ENCODE measurements at places on chromosomes 7 and 10.

DNA sequence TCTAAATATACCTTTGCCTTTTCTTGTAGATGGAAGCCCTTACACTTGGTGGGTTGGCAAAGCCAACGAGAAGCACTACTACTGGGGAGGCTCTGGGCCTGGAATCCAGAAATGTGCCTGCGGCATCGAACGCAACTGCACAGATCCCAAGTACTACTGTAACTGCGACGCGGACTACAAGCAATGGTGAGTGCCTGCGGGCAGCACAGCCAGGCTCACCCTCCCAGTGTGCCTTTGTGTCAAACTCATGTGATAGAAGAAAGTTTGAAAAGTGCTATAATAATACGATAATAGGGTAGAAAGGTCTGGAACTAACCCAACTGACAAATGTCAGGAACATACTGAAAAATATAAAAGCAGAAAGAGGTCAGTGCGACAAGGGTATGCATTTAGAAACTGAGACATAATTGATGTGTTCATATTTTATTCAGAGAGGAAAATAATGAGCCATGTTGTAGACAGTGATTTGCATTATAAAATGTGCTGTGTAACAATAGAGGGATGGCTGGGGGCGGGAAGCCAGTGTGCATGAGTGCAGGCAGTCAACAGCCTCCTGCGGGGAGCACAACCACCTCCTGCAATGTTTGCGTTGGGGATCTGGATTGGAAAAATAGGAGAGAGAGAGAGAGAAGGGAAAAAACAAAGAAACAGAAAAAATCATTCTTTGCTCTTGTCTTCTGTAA is 686.9 kb upstream of the C7orf33 start:
- DNase-seq: no peak

DNA sequence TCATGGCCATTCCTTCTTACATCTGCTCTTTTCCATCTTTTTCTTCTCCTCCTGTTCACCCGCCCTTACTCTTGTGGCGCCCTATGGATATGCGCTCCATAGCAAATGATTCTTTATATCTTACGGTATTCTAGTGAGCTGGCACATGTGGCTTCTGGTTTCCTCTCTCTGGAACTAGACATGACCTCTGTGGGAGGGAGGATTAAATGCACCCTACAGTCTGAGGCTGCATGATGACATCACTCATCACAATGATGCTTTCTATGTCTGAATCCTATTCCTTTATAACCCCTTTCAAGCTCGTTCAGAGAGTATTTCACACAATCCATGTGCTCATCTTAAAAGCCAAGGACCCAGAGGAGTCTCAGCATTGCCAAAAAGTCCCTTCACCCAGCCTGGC is 153.3 kb downstream of the EGFR start:
- no peak for DNase-seq

DNA sequence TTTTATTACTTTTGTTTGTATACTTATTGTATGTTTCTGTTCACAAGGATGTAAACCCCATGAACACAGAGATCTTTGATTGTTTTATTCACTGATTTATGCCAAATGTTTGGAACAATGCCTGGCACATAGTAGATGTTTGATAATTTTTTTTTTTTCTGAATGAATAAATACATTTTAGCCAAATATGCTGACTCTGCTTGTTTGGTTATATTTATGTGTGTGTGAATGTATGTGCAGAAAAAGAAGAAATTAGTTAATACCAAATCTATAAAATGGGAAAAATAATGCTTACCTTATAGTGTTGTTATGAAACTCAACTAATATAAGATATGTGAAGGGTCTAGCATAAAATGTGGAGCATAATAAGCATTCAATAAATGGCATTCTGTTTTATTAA is 203.9 kb downstream of the MDFIC start:
- no peak for DNase-seq

DNA sequence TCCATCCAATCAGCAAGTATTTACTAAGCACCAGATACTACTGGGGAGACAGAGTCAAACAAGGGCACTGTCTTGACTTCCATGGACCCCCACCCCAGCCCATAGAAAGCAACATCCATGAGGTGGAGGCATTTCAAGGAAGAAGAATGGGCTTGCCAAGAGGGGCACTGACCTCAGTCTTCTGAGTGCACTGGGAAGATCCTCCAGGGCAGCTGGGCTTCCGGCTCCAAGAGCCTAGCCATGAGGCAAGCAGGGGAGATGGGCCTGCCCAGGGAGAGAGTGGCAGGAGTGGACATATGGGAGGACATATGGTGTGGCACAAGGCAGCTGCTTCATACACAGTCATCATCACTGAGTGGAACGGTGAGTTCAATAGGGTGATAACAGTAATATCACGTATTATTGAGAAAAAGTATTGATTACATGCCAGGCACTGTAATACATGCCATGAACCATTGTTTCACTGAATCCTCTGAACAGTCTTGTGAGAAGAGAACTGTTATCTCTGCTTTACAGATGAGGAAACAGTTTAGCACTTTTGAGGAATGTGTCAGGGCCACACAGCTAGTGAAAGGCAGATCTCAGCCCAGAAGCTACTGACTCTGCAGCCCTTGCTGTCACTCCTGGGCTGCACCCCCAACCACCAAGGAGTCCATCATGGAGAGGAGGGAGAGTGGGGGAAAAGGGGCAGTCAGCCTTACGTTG is 331.7 kb upstream of the ZMIZ1 start:
- no peak for DNase-seq

DNA sequence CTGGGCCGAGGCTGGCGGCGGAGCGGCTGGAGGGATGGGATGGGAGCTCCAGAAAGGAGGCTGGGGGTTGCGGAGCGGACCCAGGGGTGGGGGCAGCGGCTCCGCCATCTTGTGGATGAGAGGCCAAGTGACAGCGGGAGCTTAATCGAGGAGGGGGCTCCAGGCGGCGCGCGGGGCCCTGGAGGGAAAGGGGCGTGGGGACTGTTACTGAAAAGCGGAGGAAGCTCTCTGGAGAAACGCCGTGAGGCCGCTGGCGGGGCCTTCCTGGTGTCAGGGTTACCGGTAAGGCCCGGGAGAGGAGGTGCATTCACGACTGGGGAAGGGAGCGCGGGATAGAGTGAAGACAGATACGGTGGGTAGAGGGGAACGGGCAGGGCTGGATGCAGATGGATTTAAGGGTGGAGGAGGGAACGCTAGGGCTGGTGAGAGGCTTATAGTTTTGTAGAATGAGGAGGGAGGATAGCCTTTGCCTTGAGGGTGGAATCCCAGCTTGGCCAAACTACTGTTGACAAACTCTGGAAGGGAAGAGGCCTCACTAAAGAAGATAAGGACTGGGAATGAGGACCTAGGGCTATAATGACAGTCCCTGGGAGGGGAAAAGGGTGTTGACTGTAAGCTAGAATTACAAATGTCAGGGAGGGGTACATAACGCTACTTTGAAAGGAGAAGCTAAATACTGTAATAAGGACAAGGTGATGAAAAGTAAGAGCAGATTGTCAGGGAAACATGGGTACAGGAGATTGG is 535 bp downstream of the BTRC start:
- DNase-seq: peak; percentile 74

GRCh38 chr10:73850863-73851461 is 23.4 kb downstream of the CAMK2G start:
- DNase-seq: no peak

GRCh38 chr10:52212062-52212461 is 102.0 kb upstream of the DKK1 start:
- no peak for DNase-seq

DNA sequence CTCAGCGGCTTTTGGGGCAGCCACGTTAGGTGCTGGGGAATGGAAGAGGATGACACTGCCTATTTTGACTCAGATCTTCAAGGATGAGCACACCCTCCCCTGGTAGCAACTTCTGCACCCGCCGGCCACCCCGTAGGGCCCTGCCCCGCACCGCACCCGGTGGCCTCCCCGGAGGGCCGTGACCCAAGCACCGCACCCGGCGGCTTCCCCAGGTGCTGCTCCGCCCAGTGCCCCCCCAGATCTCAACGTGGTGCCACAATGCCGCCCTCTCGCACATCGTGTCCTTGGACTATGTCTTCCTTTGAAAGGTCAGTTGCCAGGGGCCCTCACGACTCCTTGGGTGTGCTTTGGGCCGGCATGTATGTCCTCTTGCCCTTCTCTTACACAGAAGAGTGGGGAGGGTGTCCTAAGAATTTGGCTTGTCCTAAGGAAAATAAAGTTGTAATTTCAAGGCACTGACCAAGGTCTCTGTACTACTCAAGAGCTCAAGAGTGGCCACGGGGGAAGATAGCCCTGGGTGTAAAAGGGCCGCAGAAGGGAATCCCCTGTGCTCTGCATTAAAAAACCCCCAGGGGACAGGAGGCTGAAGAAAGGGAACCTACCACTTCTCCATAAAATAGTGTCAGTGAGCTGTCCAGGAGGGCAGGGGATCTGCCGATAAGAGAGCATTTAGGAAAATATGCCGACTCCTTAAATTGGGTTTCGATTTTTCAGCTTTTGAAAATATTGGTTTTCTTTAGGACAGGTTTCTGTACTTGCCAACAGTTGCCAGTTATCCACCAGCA is 1.6 kb upstream of the LANCL2 start:
- no peak for DNase-seq

GRCh38 chr7:98294326-98294725 is 12.8 kb downstream of the BRI3 start:
- DNase-seq: no peak

DNA sequence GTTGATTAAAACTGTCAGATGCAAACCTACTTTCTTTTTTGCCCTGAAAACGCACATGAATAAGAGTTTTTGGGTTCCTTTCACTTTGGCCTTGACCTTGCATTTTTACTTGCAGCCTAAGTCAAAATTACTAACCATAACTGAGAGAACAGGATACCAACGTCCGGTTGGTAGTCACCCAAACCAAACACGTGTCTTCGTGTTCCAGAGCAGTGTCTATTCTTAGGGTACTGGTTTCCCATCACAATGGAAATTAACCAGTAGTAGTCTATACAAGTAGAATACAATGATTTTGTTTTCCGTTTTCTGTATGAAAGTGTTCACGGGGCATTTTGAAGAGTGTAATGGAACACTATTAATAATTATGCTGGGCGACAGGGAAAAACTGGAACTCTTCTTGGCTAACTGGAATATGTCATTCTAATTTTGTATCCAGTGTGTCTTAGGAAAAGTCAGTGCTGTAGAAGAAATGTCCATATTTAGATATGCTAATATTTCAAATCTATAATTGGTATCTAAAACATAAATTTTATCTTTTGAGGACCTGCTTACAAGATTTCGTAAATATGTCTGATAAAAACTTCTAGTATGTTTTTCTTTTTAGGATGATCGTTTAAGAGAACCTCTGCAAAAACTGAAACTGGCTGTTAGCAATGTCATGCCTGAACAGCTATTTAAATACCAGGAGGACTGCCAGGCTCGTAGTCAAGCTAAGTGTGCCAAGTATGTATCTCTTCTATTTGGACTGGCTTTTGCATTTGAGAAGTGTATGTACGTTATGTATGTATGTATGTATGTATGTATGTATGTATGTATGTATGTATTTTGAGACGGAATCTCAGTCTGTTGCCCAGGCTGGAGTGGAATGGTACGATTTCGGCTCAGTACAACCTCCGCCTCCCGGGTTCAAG is 40.9 kb downstream of the UBN2 start:
- no peak for DNase-seq

DNA sequence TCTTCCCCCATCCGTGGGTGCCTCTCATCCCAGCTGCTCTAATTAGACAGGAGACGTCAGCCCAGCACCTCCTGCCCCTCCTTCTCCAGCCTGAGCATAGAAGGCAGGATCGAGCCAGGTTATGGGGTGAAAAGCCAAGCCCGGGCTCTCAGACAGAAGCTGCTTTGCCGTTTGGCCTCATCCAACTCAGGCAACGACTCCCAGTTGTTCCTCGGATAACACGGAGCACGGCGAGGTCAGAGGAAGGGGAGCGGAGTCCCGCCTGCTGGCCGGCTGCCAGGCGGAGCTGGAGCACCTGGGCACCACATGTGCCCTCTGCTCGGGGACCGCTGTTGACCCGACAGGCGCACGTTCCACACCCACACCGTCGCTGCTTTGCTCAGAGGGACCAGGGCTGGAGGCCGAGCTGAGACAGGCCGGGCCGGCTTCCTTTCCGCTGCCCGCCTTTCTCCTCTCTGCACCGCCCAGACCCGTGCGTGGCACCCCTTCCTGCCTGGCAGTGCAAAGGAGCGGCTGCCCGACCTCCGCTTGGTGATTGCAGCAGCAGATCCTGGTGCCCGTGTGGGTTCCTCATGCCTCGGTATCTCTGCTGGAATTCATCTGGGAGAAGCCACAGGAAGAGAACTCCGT is 21.6 kb upstream of the UNCX start:
- no peak for DNase-seq

- DNase-seq: no peak
These were observed 3.3 kb downstream of the MKI67 start for GRCh38 chr10:128122931-128123330.

- DNase-seq: no peak
These were observed 3.1 kb upstream of the STK32C start for GRCh38 chr10:132310701-132311337.

DNA sequence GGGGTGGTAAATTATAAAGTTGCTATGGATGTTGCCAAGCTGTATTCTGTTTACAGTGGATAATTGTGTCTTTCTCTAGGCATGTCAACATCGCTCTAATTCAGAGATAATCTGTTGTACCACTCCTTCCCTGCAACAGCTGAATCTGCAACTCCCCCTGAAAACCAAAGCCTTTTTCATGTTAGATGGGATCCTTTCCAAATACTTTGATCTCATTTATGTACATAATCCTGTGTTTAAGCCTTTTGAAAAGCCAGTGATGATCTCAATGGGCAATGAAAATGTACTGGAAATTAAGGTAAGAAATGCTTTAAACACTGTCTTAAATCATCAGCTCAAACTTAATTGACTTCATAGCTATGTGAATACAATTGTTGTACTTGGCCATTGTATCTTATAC is 91.0 kb downstream of the MET start:
- DNase-seq: no peak

GRCh38 chr7:17595546-17595945 is 297.1 kb downstream of the AHR start:
- DNase-seq: no peak

- no peak for DNase-seq
These were observed 17.5 kb downstream of the FAM171A1 start for GRCh38 chr10:15353471-15354017.
